Neural crest cell (in vitro differentiated cells): ENCODE measurements at places on chromosomes 1 and 21. TPM values are rescaled to one million over a fixed set of nuclear protein-coding genes. Genes with fewer than 3 reads are reported as not detected.

AIDA gene
- 71.6 and 74.5 TPM in 2 replicates for total RNA-seq

S100A7 gene
- total RNA-seq = not detected in 2 replicates

KCNE2 gene
- total RNA-seq = 0.39 and 0.61 TPM in 2 replicates

MPL gene
- not detected in 2 replicates for total RNA-seq

FAM163A gene
- not detected in 2 replicates for total RNA-seq

ANKRD65 gene
- total RNA-seq = 0.66 and 0.89 TPM in 2 replicates

- no peak for DNase-seq
Measured at GRCh38 chr1:46508757-46509156, 19.1 kb downstream of the DMBX1 start.

- peak; percentile 31 for DNase-seq
Measured at GRCh38 chr1:110150330-110151174, at the start of gene SLC6A17. TSS of gene SLC6A17 (plus strand) at chr1:110150494. CDS start at chr1:110166930, 16,436 bp downstream.

- no peak for DNase-seq
Measured at GRCh38 chr21:44579056-44579832, 1.2 kb downstream of the KRTAP10-5 start.

DNA sequence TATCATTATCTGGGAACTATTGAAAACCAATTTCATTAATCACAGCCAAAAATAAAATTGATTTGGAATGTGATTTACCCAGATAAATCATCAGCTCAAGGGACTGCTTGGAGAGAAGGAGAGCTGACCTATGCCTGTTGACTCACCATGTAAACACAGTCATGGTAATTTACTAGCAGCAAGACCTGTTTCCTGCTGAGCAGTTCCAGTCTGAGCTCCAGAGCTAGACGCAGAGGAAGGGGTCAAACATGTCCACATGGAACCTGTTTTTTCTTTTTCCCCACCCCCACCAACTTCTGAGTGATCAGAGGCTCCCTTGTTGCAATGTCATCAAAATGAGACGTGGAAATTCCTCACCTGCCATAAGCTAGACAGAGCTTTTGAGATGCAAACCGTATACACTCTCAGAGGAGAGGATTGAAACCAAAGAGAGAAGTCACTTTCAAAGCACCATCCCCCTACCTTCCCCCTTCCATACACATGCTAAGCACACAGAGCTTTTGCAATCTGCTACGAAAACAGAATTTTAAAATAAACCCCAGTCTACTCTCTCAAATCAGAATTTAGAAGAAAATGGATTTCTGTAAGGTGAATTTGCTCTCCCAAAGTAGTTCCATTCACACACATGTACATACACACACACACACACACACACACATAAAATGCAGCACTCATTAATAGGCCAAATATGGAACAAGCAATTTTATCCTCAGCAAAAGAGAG lies 55.9 kb upstream of the PTGFRN start:
- no peak for DNase-seq

GRCh38 chr1:229003233-229004031 lies 267.5 kb upstream of the RAB4A start:
- DNase-seq = peak; percentile 48

DNA sequence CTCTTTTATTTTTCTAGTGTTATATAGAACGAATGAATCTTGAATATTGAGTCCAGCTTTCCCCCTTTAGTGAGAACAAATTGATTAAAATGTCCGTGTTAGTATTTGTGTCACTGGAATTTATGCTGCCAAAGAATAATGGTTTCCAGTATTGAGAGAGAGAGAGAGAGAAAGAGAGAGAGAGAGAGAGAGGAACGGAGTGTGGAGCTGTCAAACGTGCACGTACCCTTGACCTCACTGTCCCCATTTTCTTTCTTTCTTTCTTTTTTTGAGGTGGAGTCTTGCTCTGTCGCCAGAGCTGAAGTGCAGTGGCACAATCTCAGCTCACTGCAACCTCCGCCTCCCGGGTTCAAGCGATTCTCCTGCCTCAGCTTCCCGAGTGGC lies 70.9 kb upstream of the GREM2 start:
- no peak for DNase-seq

GRCh38 chr1:198680174-198680875 lies 41.5 kb downstream of the PTPRC start:
- no peak for DNase-seq

GRCh38 chr21:28099001-28099705 lies 893.5 kb downstream of the LTN1 start:
- no peak for DNase-seq

GRCh38 chr1:183241471-183241870 lies 55.4 kb downstream of the LAMC2 start:
- DNase-seq = no peak

- no peak for DNase-seq
Measured at GRCh38 chr1:170586321-170587252, 54.6 kb downstream of the GORAB start.

DNA sequence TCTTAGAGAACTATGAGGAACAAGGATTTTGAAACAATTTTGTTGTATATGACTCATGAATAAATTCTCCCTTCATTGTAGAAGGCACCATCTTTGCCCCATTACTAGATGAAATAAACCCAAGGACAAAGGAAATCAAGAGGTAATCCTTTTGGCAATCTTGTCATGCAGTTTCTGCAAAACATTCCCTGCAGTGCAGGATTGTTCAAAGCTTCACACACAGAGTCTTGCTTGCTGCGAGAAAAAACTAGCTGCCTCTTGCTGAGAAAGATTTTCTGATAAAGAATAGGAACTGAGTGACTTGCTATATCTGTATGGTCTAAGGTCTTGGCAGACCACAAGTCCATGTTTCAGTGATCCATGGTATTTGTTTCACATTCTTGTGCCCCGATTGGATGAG lies 657.4 kb upstream of the ADGRL4 start:
- DNase-seq = no peak

DNA sequence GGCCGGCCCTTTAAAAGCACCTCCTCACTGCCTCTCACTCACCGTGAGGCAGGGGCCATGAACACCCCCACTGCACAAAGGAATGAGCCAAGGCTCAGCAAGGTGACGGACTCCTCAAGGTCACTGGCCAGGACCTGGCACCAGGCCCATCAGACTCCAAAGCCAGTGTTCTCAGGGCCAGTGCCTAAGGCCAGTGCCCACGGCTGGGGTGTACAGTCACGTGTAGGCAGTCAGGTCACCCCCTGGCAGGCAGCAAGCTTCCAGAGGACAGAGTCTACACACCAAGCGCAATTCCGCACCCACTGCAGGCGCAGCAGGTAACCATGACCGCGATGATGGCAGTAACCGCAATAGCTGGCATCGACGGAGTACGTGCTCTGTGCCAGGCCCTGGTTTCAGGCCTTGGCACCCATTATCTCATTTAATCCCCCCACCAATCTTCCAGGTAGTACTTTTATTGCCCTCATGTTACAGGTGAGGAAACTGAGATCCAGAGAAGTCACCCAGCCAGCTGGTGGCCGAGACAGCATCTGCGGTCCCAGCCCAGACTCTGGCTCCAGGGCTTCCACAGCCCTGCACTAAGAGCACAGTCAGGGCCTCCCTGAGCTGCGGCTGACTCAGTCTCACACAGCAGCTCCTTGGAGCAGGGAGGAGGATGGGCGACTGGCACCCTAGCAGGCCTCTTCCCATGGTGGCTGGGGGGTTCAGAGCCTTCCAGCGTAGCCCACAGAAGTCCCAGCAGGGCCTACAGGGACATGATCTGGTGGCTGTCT lies 27.0 kb downstream of the RAP1GAP start:
- no peak for DNase-seq

GRCh38 chr1:151540982-151541377 lies 871 bp downstream of the TUFT1 start:
- DNase-seq = peak; percentile 5
